ENCODE measurements at places on chromosomes 7 and 10. TPM values are rescaled to one million over a fixed set of nuclear protein-coding genes. Genes with fewer than 3 reads are reported as not detected.

DNA sequence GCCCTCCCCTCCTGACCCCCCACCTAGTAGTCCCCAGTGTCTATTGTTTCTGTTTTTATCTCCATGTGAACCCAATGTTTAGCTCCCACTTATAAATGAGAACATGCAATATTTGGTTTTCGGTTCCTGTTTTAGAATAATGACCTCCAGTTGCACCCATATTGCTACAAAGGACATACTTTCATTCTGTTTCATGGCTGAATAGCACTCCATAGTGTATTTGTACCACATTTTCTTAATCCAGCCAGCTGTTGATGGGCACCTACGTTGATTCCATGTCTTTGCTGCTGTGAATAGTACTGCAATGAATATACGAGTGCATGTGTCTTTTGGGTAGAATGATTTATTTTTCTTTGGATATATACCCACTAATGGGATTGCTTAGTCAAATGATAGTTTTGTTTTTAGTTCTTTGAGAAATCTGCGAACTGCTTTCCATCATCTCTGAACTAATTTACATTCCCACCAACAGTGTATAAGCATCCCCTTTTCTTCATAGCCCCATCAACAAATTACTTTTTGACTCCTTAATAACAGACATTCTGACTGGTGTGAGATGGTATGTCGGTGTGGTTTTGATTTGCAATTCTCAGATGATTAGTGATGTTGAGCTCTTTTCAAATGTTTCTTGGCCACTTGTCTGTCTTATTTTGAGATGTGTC, 128.4 kb upstream of the PHYHIPL start:
- ATAC-seq, result no peak

- ATAC-seq, result no peak
Measured at GRCh38 chr10:2784766-2785165, 282.6 kb upstream of the PFKP start.

DNA sequence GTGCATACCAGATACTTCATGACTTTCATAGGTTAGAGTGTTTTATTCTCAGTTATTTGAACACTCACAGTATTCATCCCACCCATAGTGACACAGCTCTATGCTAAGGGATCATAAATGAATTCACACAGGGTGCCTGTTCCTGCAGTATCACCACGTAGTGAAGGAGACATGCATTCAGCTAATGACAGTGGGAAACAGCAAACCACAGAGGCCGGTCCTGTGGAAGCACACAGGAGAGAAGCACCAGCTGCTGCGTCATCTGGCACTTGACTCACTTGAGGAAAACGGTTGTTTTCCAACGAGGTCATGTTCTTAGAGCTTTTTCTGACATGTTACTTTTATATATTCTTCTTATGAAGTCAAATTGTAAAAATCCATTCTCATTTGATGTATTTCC, 73.0 kb downstream of the UBE3C start:
- no peak for ATAC-seq

DNA sequence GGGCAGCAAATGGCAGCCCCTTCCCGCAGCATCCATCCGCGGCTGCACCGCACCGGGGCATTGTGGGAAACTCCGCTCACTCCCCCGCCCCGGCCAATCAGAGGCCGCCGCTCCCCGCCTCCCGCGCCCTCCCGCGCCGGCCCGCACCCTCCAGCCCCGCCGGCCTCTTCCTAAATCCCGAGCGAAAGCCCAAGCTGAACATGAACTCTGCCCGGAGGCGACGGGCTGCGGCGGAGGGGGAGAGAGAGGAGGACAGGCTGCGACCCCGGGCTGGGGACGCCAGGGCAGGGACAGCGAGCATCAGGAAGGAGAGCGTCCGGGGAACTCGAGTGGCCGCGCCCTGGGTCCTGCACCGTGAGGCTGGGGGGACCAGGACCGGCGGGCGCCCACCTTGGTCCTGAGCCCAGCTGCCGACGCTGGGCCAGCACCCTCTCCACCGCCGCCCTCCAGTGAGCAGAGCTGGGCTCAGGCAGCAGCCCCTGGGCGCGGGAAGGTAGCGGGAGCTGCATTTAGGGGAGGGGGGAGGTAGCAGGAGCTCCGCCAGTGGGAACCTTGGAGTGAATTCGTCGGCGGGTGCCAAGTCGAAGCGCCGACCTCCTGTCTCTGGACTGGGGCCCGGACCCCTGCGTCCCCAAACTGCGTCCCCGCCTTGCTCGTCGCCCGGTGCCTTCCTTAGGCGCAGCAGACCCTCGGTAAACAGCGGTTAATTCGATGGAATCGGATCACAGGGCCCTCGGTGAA, at the start of gene DGKI:
Gene DGKI, minus strand, starts transcription at position 148 of the 741 bp plus-strand sequence.
- ATAC-seq, result peak; percentile 66

- ATAC-seq, result no peak
Measured at GRCh38 chr10:112827951-112828350, 122.1 kb upstream of the TCF7L2 start.

- no peak for ATAC-seq
Measured at GRCh38 chr10:115050375-115051010, 42.7 kb upstream of the ATRNL1 start.

GRCh38 chr10:95837356-95837776, 70.4 kb upstream of the CC2D2B start:
- no peak for ATAC-seq

The PRR15 gene
- 0.35 TPM for total RNA-seq

DNA sequence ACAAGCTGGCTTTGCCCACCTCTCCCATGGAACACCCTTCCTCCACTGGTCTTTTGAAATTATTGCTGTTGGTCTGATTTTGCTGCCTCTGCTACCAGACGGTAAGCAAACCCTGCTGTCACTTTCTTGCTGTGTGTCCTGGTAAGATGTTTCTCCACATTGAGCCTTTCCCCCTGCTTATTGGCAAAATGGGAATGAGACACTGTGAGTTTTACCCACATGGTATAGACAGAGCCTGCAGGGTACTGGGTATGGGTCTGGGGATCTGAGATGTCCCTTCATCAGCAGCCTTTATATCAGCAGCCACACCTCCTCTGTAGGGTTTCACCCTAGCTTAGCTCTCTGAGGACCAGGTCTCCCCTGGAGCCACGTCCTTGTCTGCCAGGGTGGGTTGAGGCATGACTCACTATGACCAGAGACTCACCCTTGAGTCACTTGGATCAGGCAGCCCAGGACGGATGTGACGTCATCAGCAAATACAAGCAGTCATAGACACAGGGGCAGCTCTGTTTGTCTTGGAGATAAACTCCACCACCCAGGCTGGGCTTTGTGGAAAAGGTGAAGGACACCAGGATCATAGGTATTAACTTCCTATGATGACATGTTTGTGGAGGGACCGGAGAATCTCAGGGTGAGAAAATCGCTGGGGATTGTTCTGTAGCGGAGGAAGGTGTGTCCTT, 17.9 kb upstream of the BAIAP2L1 start:
- ATAC-seq, result no peak

DNA sequence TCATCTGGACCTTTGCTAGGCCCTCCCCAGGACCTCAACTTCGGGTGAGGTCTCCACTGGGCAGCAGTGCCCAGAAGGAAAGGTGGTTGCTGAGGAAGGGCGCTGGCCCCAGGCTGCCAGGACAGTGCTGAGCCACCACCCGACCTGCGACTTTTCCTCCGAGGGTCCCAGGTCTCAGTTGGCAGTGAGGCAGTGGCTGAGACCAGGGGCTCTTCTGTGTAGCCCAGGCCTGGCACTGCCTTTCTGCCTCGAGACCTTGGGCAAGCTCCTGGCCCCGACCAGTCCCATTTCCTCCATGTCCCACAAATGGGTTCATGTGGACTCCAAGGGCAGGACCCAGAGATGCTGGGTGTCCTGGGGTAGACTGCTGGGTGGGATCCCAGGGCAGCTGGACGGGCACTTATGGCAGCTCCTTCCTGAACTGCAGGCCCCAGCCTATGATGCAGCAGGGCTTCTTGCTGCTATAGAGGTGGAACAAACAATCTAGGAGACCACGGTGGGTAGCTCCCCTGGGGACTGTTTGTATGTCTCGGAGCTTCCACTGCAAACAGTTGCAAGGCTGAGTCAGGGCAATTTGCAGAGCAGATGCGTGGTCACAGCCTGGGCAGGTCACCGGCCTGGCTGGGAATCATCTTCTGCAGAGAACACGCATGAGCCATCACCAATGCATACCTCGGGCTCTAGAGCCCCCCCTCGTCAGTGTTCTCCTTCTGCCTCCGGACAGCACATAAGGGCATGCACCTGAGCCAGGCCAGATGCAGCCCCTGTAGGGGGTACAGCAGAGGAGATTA, 17.9 kb upstream of the LRRC18 start:
- no peak for ATAC-seq

DNA sequence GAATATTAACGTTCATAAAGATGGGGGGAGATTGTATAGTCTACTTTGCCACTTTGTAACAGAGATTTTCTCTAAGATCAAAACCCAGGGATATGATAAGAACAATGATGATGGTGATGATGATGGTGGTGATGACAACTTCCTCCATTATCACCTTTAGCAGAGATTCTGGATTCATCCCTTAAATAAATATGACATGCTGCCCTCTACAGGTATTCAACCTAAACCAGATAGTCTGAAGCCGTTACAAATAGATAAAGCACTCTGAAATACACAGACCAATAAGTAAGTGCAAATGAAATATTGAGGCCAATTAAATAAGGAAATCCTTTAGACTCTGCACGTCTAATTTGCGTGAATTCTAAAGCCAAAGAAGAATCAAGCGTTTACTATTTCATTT, 211.5 kb downstream of the CREB5 start:
- ATAC-seq, result no peak

The MXI1 gene
- 170 TPM for total RNA-seq

DNA sequence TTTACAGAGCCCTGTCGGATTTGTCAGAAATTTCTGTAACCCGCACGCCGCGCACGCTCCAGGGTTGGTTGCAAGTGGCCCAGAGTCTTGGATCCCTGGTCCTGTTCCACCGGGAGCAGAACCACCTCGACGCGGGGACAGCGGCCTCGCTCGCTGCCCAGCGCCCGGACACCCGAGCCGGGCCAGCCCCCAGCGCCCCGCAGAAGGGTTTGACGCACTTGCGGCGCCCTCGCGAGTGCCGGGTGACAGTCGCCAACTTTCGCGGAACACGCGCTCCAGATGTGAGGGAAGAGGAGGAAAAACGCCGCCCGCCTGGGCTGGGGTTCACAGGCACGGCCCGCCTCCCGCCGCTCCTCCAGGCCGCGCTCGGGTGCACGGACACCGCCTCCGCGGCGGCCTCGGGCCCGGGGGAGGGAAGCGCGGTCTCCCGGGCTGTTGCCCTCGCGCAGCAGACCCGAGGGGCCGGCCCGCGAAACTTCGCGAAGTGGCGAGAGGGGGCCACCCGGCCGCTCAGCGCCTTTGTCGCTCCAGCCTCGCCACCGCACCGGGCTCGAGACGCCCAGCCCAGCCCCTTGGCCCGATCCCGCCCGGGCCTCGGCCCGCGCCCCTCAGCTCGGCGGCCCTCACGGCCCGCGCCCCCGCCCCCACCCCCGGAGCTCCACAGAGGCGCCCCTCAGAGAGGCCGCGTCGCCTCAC, 514 bp downstream of the RNF216 start:
- ATAC-seq, result peak; percentile 77

The OLAH gene
- total RNA-seq, result 1.1 TPM

The HSPA12A gene
- 26.3 TPM for total RNA-seq

DNA sequence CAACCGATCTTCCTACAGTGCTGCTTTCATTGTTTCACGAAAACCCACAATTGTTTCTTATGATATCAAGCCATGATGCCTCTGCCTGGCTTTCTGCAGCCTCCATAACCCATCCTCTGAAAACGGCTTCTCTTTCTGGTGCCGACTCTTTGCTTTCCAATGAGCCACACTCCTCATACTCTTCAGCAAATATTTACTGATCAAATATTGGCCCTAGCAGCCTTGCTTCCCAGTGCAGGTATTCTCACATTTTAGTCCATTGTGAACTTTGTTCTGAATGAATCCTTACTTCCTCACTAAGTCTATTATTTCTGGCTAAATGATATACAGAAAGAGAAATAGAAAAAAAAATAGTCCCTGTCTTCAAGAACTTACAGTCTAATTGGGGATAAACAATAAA, 35.5 kb downstream of the LAMB1 start:
- ATAC-seq, result no peak

The TMEM196 gene
- total RNA-seq, result not detected

DNA sequence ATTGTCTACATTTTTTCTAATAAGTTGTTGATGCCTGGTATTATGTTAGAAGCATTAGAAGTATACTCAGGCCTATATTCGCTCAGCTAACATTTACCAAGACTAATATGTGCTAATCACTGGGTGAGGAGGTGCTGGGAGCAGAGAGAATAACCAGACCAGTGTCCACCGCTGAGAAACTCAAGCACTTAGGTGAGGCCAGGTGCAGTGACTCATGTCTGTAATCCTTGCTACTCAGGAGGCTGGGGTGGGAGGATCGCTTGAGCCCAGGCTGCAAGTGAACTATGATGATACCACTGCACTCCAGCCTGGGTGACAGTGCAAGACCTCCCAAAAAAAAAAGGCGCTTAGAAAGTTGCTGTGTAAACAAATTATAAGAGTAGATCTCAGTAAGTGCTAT, 182.2 kb upstream of the AOAH start:
- ATAC-seq, result no peak

- ATAC-seq, result no peak
Measured at GRCh38 chr7:133934262-133934976, 192.7 kb upstream of the LRGUK start.

The MAGI2 gene
- total RNA-seq, result 44.7 TPM

DNA sequence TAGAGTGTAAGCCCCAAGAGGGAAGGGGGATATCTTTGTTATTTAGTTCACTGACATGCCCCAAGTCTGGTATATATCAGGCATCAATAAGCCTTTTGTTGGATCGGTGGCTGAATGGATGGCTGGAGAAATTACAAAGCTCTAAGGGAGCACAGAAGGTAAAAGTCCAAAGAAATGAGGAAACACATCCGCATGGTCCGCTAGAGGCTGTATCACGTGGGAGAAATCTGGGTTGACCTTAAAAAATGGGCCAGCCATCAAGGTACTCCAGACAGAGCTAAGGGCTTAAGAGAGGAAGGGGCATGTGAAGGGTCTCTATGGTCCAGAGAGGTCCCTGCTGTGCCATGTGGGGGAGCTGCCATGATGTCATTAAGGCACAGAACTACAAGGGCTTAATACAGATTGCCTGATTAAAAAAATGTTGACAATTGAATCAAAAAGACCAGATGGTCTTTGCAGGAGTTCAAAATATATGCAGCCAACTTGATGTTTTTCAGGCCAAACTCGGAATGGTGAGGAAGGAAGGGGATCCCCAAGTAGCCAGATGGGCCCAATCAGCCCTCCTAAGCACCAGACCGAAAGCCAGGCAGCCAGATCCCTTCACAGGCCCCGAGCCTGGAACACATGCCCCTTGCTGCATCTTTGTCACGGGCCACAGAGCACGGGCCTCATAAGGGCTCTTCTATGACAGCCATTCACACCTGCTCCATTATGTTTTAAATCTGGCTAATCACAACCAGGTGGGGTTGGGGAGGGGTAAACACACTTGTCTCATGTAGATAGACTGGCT, 31.9 kb downstream of the SCRN1 start:
- no peak for ATAC-seq

The FAM241B gene
- 0.81 TPM for total RNA-seq

The FAM221A gene
- 10.9 TPM for total RNA-seq

The GJD4 gene
- total RNA-seq, result not detected

All from gastroesophageal sphincter (tissue), 4 donors.